AG04449 (cell line): ENCODE measurements at places on chromosomes 5 and 9.

GRCh38 chr5:132473019-132473531, 17.5 kb downstream of the IRF1 start:
- no peak for DNase-seq

GRCh38 chr5:27242258-27242626, 203.9 kb upstream of the CDH9 start:
- no peak for DNase-seq

DNA sequence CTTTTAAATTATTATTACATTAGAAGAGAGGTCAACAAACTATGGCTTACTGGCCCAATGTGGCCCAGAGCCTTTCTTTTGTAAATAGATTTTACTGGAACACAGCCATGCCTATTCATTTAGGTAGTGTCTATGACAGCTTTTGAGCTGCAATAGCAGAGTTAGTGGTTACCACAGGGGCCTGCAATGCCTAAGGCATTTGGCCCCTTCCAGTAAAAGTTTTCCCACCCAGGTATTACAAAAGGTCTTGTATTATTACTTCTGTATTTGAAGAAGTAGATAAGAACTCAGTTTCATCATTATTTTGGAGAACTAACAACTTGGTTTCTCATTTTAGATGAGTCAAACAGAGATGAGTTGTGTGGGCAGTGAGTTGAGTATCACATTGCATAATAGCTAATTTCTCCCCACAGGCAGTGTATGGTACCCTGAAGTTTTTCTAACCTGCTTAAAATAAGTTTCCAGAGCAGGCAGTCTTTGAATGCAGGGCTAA, 9.5 kb downstream of the MTRR start:
- no peak for DNase-seq

DNA sequence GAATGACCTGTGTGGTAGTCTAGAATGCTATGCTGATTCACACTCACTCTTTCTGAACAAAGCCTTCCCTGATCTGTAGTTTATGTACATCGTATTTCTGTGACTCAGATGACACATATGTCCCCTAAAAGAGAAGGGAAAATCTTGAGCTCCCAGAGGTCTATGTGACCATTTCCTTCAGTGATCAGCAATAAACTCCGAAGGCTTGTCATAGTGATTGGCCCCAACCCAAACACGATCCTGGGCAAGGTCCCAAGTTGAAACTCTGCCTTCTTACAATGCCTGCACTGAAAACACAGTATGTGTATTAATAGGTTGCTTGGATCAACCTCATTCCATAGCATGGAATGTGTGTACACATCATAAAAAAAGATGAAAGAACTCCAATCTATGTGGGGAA, 685.8 kb downstream of the MAT2B start:
- DNase-seq: peak; percentile 19

DNA sequence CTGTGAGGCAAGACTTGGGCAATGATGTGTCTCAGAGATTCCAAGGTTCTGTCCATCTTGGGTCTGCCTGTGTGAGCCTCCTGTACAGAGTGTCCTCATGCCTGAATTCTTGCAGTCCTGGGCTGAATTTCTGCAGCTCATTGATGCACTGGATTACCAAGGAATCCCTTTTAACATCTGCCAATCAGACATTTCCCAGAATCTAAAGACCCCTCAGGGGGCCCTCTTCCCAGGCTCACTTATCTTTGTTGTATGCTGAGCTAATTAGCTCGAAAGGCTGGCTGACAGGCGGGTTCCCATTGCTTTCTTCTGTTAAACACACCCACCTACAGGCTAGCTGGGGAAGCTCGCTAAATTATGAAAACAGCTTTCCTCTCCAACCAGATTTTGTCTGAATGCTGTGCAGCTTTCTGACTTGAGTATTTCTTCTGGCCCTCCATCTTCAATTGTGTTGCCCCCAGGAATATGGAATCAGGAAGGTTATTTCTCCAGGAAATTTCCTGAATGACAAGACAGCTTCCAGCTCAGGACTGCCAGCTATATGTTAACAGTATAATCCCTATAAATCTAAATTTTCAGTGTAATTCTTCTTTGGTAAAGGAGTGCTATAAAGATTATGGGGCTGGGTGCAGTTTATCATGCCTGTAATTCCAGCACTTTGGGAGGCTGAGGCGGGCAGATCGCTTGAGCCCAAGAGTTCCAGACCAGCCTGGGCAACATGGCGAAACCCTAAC, at the start of gene LIX1:
Gene LIX1 (minus strand): TSS at position 91 of the 734 bp plus-strand sequence. CDS start 35 bp downstream, at position 56.
- DNase-seq: no peak

- no peak for DNase-seq
Measured at GRCh38 chr5:174849426-174849825, 125.0 kb downstream of the MSX2 start.

- no peak for DNase-seq
Measured at GRCh38 chr5:156594406-156594805, 255.7 kb upstream of the PPP1R2B start.

DNA sequence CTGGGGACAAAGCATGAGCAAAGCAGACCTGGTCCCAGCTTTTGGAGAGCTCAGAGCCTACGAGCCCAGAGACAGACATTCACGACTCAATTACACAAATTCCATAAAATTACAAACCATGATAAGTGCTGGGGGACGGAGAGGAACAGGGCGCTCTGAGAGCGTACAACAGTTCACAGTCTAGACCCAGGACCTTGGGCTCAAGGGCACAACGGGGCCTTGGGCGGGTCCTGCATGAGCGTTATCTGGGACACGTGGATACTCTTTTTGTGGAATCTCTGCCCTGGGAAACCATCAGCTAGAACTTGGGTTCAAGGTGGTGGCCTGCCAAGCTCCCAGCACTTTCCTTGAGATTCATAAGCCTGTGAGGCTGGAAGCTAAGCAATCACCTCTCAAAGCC, 9.4 kb upstream of the ANXA6 start:
- DNase-seq: no peak

GRCh38 chr9:131657037-131657377, 82.9 kb downstream of the RAPGEF1 start:
- no peak for DNase-seq
